ENCODE measurements at places on chromosomes 16 and 17. TPM values are rescaled to one million over a fixed set of nuclear protein-coding genes. Genes with fewer than 3 reads are reported as not detected.

GRCh38 chr17:1683459-1683858, 1.2 kb downstream of the PRPF8 start:
- no peak for DNase-seq

DNA sequence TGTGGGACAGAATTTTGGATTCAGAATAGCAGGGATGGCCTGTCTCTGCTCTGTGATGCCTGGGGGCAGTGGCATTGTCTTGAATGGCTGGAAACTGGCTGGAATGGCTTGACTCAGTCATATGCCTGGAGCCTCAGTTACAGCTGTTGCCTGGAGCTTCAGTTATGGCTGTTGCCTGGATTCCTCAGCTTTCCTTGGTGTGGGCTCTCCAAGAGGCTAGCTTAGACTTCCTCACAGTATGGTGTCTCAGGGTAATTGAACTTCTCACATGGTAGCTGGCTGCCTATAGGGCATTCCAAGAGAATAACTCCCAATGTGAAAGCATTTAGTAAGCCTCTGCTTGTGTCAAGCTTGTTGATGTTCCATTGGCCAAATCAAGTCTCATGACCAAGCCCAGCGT, 21.1 kb downstream of the KRT23 start:
- DNase-seq, result no peak

DNA sequence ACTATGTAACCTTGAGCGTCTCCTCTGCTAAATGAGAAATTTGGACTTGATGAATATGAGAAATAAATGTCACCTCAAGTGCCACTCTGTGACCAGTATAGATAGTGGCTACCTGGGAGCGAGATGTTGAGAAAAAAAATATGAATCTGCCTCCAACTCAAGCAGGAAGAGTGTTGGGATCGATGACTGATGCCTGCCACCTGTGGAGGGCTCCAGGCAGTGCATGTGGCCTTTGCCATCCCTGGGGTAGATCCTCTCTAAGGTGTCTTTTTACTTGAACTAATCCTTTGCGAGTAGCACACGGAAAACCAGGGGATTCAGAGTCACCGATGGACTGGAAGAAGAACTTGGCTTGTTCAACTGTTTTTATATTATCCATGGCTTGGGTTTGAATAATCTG, 9.4 kb downstream of the CCDC182 start:
- no peak for DNase-seq

DNA sequence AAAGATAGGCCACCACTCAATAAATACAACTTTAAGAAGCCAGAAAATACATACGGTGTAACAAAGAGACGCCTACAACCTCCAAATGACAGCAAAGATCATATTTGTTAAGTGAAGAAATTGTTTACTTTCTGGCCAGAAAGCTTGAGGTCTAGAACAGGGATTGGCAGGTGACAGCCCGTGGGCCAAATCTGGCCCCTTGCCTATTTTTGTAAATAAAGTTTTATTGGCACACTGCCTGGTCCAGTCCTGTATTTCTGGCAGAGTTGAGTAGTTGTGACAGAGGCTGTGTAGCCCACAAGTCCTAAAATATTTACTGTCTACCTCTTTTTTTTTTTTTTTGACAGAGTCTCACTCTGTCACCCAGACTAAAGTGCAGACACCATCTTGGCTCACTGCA, 3.4 kb upstream of the CLEC19A start:
- DNase-seq, result no peak

KIFC3 gene
- polyA plus RNA-seq, result 39.9 TPM

CCL8 gene
- polyA plus RNA-seq, result 0.34 TPM

ENPP7 gene
- polyA plus RNA-seq, result not detected

KRTAP4-5 gene
- not detected for polyA plus RNA-seq

All from right cardiac atrium (tissue), 5 donors.